ENCODE measurements at places on chromosomes 2 and 18.

DNA sequence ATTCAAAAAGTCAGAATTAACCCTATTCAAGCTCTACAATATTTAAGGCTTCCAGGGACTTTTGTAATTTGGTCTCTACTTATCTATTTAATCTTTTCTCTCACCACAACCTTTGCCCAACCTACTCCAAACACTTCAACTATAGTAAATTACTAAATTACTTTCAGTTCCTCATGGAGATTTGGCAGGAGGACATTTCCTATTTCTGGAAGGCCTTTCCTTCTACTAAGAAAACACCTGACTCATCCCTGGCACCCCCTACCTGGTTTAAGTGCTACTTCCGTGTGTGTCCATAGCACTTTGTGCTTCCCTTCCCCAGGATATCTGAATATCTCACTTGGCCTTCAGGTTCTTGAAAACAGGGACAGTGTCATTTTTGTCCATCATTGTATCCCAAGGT is 96.3 kb downstream of the UPP2 start:
- no peak for DNase-seq

DNA sequence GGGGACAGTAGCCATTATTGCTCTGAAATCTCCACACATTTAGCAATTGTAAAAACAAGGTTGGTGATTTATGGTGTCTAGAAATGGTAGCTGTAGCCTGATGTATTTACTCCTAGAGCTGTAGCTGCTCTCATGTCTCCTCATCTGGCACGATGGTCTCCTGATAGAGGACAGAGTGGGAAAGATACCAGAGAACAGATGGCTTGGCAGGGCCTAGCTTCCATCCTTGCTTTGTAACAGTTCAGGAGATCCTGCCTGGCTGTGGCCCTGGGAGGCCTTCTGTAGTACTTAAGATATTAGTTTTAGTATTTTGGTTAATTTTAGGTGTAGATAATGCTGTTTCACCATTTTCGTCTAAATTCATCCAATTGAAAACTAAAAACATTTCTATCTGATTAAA is 6.7 kb downstream of the ATG16L1 start:
- no peak for DNase-seq

DNA sequence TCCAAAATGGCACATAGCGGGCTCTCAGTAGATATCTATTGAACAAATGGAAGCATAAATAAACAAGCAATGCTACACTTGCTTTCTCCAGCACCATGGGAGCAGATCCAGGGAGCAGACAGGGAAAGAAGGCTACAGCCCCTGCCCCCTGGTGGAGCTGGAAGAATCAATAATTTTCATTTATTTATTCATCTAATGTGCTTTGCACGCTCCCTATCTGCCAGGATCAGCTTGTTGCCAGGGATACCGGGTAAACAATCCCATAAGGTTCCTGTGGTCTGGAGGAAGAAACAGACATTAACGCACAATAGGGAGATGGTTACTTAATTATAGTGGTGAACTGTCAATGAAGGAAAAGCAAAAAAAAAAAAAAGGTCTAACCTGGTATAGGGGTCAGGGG is 40.1 kb upstream of the CLASP1 start:
- no peak for DNase-seq

DNA sequence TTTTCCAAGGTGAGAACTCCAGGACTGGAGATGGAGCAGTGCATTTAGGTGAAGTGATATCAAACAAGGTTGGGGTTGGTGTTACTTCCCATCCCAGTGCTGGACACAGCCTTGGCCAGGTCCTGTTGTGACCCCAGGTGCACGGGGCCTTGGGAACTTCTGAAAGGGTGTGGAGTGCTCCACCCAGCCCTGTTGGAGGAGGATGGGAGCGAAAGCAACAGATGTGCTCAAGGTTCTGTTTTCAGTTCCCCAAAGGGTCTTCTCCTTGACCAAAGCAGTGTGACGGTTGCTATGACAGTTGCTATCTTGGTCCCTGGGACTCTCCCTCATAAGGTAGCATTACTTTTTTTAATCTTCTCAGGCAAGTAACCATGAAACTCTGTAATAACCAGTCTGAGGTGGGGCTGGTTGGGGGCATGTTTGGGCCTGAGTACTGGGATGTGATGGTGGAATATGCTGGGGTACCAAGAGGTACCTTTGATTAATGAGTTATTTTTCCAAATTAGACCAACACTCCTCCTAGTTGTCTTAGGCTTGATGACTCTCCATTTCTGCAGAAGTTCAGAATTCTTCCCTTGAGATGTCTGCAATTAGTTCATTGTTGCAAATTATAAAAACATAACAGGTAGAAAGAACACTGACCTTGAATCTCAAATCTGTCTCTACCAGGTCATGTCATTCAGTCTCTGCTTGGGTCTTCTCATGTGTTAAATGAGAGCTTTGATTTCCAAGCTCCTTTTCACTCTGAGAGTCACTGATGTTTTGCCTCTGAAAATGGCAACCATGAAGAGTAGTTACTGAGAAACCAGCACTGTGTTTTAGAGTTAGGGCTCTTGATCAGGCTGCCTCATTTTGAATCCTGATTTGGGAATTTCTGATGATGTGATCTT is 154.5 kb downstream of the RPIA start:
- no peak for DNase-seq

GRCh38 chr2:159807183-159808031 is 9.4 kb upstream of the CD302 start:
- no peak for DNase-seq

DNA sequence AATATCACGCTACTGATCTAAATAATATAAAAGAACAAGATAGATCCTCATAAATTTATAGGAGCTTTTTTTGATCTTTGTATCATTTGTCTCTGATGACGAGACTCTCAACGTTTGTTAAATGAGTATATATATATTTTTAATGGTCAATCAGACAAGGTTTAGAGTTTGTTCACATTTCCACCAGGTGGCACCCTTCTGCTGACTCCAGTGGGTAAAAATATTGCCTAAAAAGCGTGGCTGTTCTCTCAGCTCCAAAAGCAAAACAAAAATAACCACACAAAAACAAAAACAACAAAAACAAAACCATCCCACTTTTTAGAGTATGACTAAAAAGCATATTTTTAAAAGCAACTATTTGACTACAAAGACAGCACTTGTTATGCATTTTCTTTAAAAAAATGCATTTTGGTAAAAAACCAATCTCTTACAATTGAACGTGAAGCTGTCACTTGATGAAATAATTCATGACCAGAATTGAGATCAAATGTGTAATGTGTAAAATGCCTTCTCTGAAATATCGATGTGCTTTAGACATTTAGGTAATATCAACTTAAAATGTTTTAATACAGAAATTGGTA is 723.2 kb downstream of the DPP10 start:
- no peak for DNase-seq

GRCh38 chr2:6452702-6453481 is 412.8 kb downstream of the CMPK2 start:
- DNase-seq = no peak

- no peak for DNase-seq
These were observed 375.7 kb downstream of the EIPR1 start for GRCh38 chr2:3001615-3002560.

DNA sequence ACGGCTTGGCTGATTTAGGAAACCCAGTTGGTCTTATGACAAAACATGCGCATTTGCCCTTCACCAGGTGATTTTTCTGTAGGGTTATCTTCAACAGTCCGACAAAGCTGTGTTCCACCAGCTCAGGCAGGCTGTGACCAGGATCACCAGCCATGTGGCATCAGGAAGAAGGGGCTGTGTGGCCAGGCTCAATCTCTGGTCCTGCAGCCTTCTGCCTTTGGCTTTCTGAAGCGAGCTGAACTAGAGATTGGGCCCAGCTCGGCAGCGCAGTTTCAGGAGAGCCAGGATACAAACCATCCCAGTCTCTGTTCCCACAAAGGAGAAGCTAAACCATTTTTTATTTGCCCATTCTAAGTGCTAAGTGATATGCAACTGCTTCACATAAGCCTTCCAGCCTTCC is 282.3 kb downstream of the SOX11 start:
- no peak for DNase-seq

GRCh38 chr2:224142397-224143312 is 103.6 kb upstream of the SERPINE2 start:
- DNase-seq = no peak

- DNase-seq = no peak
These were observed 33.5 kb downstream of the CRIM1 start for GRCh38 chr2:36389091-36389564.

DNA sequence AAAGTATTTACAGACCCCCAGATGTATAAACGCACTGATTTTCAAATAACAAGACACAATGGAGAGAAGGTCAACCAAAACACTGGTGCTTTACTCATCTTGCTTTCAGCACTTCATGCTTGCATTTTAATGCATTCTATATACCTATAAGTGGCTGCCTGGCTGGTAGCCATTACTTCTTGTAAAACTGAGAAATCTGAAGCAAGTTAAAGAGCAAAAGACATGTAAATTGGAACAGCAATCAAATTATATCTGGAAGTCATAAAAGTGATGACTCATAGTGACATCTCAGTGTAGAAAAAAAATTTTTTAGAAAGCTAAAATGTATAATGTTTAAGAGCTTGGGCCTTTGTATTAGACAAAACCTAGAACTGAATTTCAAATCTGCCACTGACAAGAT is 106.2 kb downstream of the CCDC141 start:
- DNase-seq = no peak

DNA sequence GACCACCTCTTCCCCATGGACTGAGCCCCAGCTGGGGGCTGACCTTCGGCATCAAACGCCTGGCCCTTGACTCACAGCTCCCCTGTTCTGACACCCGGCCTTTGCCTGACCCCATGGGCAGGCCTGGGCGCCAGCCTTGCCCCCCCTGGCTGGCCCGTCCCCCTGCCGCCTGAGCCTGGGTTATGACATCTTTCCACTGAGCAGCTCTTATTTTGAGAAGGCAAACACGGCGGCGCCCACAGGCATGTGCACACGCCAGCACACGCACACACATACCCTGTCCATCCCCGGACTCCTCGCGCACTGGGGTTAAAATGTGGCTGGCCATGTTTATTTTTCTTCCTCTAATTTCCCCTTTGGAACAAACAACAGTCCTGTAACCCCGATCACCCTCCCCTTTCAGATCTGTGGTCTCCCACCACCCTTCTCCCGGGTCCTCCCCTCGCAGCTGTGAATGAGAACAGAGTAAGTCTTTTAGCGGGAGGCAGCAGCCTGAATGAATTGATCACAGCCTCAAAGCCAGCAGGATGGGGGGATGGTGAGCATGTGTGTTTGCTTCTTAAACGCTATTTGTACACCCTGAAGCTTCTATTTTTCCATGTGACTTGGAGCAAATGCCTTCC is 11.8 kb upstream of the ATOH8 start:
- no peak for DNase-seq

GRCh38 chr2:124258140-124258880 is 233.2 kb downstream of the CNTNAP5 start:
- no peak for DNase-seq

GRCh38 chr18:28398471-28398870 is 221.5 kb upstream of the CDH2 start:
- no peak for DNase-seq

All from stimulated activated CD8-positive, alpha-beta memory T cell treated with anti-CD3 and anti-CD28 coated beads, Interleukin-2, amount 100 ng/mL, for 1 hour (primary cell).